Pancreas (tissue), 10 donors: ENCODE measurements at places on chromosomes 12 and 14. TPM values are rescaled to one million over a fixed set of nuclear protein-coding genes. Genes with fewer than 3 reads are reported as not detected.

Gene RD3L
- polyA plus RNA-seq: not detected

Gene STRN3
- polyA plus RNA-seq: 11.5 TPM

Gene GPRC5D
- 0.42 TPM for polyA plus RNA-seq

Gene IL22
- polyA plus RNA-seq: not detected

Gene TUBA1C
- polyA plus RNA-seq: 30.3 TPM

Gene MAPKAPK5
- polyA plus RNA-seq: 14.4 TPM

Gene PLA2G1B
- polyA plus RNA-seq: 7,592 TPM

Gene SLC16A7
- 7.9 TPM for polyA plus RNA-seq

Gene FGD4
- 4.4 TPM for polyA plus RNA-seq

Gene EID3
- polyA plus RNA-seq: 1.2 TPM

Gene PTCSC3
- polyA plus RNA-seq: not detected

Gene USP30
- 10.2 TPM for polyA plus RNA-seq

Gene PRPH
- polyA plus RNA-seq: 18.7 TPM

Gene SERPINA3
- polyA plus RNA-seq: 2,934 TPM

Gene VRTN
- polyA plus RNA-seq: 0.05 TPM

Gene MBIP
- 6.0 TPM for polyA plus RNA-seq

Gene CCDC175
- polyA plus RNA-seq: not detected

Gene CCNK
- 7.9 TPM for polyA plus RNA-seq

Gene ANO4
- not detected for polyA plus RNA-seq

Gene FAM90A1
- 0.35 TPM for polyA plus RNA-seq

Gene CLEC14A
- 7.5 TPM for polyA plus RNA-seq

Gene MYRFL
- 1.2 TPM for polyA plus RNA-seq

Gene FANCM
- 1.7 TPM for polyA plus RNA-seq

Gene ACOT4
- 0.68 TPM for polyA plus RNA-seq

Gene TMEM119
- 2.0 TPM for polyA plus RNA-seq

Gene TOMM20L
- polyA plus RNA-seq: not detected

Gene SLC38A4
- polyA plus RNA-seq: 15.9 TPM

Gene BIN2
- 1.1 TPM for polyA plus RNA-seq

Gene GLRX5
- polyA plus RNA-seq: 15.1 TPM

Gene TAS2R8
- polyA plus RNA-seq: not detected

Gene KRT81
- polyA plus RNA-seq: 0.66 TPM

Gene PPHLN1
- 21.8 TPM for polyA plus RNA-seq

Gene SOCS2
- 9.0 TPM for polyA plus RNA-seq

Gene RHOJ
- polyA plus RNA-seq: 3.8 TPM

Gene GTF2A1
- polyA plus RNA-seq: 2.4 TPM

Gene SLC7A7
- polyA plus RNA-seq: 9.9 TPM

Gene TAS2R7
- not detected for polyA plus RNA-seq
